NAMALWA (cell line): ENCODE measurements at places on chromosomes 5 and 9.
A peak's percentile ranks its signal among the peaks of the same experiment; 100 is the strongest.

DNA sequence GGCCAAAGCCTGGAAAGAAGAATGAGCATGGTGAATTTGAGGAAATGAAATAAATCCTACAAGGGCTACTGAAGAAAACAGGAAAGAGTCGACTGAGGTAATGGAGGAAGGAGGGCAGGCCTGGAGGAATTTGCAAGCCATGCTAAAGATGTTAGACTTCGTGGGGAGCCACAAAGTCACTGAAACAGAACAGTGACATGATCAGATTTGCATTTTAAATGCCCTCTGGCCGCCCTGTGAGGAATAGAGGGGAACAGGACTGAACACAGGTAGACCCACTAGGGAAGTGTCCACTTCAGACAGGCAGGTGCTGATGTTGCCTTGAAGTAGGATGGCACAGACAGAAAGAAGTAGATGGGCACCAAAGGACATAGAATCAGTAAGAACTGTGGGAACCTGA is 42.8 kb upstream of the RLN1 start:
- DNase-seq: no peak

- DNase-seq: no peak
Measured at GRCh38 chr9:134575103-134575900, 66.3 kb upstream of the COL5A1 start.

DNA sequence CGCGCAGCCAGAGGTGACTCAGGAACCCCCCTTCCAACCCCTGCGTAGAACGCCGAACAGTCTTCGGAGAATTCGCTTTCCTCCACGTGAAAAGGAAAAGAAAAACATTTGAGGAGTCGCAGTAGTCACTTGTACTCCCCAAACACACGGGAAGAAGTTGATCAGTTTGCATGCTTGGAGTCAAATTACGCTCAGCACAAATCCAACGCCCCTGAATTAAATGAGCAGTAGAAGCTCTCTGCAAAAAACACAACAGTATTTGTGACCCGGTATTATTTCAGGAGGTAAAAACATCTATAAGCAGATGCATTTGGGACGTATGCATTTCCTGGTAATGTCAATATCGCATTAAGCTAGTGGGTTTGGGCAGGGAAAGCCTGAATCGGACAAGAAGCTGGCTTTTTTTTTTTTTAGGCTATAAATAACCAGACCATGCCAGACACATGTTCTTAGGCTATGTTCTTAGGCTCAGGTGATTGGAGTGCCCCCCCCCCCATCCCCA is 854 bp upstream of the ARL15 start:
- peak; percentile 59 for DNase-seq

GRCh38 chr5:8828596-8829322 is 717.1 kb downstream of the SEMA5A start:
- no peak for DNase-seq

GRCh38 chr9:133553973-133554713 is 19.6 kb downstream of the ADAMTSL2 start:
- no peak for DNase-seq

GRCh38 chr9:80883826-80884579 is 805.3 kb downstream of the TLE1 start:
- DNase-seq: no peak

DNA sequence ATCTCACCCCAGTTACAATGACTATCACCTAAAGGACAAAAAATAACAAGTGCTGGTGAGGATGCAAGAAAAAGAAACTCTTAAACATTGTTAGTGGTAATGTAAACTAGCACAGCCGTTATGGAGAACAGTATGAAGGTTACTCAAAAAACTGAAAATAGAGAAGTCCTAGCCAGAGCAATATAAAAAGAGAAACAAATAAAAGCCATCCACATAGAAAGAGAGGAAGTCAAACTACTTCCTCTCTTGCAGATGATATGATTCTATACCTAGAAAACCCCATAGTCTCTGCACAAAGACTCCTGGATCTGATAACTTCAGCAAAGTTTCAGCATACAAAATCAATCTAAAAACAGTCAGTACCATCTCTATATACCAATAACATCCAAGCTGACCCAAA is 221.5 kb upstream of the FAM174A start:
- peak; percentile 4 for DNase-seq

DNA sequence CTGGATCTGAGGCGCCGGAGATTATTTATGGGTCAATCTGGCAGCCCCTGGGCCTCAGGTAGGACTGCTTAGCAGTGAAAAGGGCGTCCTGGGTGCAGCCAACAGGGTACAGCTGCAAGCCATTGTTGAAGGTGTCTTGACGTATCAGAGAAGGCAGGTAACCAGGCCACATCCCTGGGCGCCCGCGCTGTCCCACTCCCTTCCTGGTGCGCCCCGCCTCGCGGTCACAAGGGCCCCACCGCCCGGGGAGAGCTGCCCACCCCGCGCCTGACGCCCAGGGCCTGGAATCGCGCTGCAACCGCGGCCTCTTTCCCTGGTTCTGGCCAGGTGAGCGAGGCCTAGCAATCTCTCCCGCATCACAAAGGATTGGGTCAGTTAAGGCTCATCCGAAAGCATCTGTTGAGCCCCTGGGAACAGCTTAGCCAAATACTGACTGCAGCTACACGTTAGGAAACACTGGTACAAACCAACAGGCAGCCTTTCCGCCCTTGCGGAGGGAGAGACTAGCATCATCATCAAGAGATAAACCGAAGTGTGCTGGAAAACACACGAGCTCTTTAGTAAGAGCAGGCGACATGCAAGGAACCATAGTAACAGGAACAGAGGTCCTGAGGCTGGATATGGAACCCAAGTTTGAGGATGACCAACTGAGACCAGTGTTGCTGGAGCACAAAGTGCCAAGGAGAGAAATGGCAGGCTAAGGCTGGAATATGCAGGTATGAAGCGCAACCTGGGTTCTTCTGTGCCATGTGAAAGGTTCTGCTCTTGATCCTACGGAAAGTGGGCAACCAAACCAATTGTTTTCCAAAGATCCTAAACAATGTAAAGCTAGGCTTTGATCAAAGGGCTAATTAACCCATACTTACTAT is 3.6 kb downstream of the RPS23 start:
- peak; percentile 13 for DNase-seq

GRCh38 chr9:122129969-122130368 is 29.6 kb downstream of the NDUFA8 start:
- no peak for DNase-seq

DNA sequence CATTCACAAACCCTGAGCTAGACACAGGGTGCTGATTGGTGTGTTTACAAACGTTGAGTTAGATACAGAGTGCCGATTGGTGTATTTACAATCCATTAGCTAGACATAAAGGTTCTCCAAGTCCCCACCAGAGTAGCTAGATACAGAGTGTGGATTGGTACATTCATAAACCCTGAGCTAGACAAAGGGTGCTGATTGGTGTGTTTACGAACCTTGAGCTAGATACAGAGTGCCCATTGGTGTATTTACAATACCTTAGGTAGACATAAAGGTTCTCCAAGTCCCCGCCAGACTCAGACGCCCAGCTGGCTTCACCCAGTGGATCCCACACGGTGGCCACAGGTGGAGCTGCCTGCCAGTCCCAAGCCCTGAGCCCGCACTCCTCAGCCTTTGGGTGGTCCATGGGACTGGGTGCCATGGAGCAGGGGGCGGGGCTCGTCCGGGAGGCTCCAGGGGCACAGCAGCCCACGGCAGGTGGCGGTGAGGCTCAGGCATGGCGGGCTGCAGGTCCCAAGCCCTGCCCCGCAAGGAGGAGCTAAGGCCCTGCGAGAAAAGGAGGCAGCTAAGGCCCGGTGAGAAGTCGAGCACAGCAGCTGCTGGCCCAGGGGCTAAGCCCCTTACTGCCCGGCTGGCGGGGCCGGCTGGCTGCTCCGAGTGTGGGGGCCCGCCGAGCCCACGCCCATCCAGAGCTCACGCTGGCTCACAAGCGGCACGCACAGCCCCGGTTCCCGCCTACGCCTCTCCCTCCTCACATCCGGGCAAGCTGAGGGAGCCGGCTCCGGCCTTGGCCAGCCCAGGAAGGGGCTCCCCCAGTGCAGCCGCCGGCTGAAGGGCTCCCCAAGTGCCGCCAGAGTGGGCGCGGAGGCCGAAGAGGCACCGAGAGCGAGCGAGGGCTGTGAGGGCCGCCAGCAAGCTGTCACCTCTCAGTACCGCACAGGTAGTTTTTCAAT is 1039.2 kb upstream of the CDH9 start:
- DNase-seq: no peak

DNA sequence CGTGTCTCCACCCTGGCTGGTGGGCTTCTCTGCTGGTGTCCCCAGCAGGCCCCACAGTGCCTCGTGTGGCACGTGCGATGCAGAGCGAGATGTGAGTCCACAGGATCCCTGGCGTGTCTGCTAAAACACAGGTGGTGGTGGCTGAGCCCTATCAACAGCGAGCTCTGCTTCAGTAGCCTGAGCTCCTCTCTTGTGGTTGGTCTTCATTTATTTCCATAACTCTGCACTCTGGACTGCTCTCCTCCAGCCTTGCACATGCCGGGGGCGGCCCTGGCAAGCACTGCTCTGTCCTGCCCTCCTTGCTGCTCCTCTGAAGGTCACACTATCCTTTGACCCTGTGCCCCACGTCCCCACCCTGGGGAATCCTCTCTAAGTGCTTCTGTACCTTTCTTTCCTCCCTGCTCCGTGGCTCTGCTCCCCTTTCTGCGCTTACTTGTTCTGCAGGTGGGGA is 59.2 kb downstream of the NSUN2 start:
- peak; percentile 77 for DNase-seq

- DNase-seq: no peak
Measured at GRCh38 chr9:108017671-108018070, 528.1 kb upstream of the KLF4 start.

- no peak for DNase-seq
Measured at GRCh38 chr9:17578911-17579793, at the start of gene SH3GL2. TSS of gene SH3GL2 (plus strand) at chr9:17579066.

GRCh38 chr5:91212714-91213092 is 170.4 kb downstream of the ARRDC3 start:
- no peak for DNase-seq
